ENCODE measurements at places on chromosomes 3 and 15. TPM values are rescaled to one million over a fixed set of nuclear protein-coding genes. Genes with fewer than 3 reads are reported as not detected.

- DNase-seq, result peak; percentile 56
These were observed 84.4 kb downstream of the MYLK start for GRCh38 chr3:123799544-123800361.

TGM4 gene
- under 0.01 TPM for total RNA-seq

GRCh38 chr15:34883633-34884032 is 85.9 kb downstream of the AQR start:
- DNase-seq, result peak; percentile 16

SELENOS gene
- total RNA-seq, result 39.8 TPM

AADACL2 gene
- total RNA-seq, result not detected

All from IMR-90 (cell line).